SW 1271 (cell line): ENCODE measurements at places on chromosomes 3 and 15.

- DNase-seq: no peak
These were observed 238.6 kb upstream of the CHRM5 start for GRCh38 chr15:33729653-33730052.

DNA sequence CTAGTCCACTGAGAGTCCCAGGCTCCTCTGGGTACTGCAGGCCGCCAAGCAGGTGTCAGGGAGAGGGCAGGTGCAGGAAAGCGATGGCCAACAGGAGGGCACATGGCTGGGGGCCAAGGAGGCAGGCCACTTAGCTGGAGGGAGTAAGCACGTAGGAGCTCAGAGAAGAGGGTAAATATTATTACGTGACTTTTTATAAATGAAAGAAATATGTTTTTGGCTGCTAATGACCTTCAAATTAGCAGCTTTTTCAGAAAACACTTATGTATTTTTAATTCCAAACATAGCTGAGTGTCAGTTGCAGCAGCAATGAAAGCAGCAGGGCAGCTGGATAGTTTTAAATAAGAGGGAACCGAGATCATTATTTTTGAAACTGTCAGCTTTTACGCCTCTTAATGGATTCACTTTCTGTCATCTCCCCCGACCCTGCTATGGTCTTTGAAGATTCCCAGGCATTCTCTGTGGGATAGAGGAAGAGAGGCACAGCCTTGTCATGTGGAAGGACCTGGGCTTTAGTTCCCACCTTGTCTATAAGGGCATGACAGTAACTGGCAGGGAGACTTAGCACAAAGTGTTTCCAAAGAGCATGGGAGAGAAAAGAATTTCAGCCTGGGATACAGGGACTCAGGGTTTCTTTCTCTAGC lies 477.1 kb downstream of the EPHB1 start:
- no peak for DNase-seq

DNA sequence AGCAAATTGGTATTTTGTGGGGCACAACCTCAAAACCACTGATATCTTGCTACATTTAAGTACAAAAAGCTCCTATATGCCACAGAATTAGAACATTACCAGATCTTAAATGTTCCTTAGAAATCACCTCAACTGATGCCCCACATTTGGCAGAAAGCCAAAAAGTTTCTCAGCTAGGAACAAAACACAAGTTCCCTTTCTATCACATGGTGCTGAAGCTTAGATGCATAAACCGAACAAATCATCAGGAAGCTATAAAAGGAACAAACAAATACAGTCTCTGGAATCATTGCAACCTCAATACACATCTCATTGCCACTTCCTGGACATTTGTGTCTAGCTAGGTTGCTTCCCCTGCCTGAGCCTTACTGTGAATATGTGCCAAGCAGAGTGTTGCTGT lies 492.6 kb downstream of the LPP start:
- DNase-seq: no peak

DNA sequence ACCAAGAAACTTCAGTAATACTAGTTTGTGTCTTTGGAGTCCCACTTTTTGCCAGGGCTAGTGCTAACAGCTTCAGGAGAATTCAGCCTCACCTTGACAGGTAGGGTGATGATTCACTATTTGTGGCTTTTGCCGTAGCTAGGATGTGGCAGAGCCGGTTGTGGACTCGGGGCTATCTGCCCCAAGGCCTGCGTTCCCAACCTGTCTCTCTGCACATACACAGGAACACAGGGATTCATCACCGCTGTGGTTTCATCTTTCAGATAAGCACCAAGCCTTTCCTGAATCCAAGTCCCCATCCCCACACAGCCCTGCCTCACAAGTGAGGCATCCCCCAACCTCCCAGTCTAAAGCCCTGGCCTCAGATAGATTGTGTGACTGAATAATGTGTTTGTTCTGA lies 45.2 kb upstream of the POLG start:
- no peak for DNase-seq

DNA sequence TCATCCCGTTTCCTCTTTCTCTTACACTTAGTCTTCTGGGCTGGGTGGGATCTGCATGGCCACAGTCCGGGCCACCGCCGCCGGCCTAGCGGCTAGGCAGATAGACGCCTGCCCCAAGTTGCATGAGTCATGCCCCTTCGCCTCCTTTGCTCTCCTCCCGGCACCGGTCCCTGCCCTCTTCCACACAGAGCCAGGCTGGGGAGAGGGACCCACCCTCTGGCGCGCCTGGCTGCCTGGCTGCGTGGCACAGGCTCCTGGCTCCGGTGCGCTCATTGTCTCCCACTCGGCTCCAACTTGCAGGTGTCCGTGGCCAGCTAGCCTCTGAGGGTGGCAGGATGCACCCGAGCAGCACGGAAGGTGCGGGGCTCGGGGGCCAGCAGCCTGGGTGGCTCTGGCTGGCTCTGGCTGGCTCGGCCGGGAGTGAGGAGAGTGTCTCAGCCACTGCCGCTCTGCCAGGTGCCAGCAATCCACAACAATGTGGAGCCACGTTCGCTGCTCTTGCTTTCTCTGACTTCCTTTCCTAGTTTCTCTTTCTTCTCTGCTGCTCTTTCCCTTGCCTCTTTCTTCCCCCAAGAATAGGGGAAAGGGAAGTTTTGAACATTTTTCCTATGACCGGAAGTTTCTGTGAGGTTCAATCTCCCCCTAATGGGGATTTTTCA lies 22.4 kb upstream of the MTHFS start:
- DNase-seq: no peak
